ENCODE measurements at places on chromosomes 11 and 22. TPM values are rescaled to one million over a fixed set of nuclear protein-coding genes. Genes with fewer than 3 reads are reported as not detected.

The MS4A6E gene
- not detected for total RNA-seq

The OR4C3 gene
- not detected for total RNA-seq

The DEPDC7 gene
- 5.8 TPM for total RNA-seq

The TREH gene
- not detected for total RNA-seq

The RRM1 gene
- 116 TPM for total RNA-seq

The MPPED2 gene
- total RNA-seq: 0.12 TPM

The C11orf52 gene
- total RNA-seq: 1.1 TPM

The RFPL3 gene
- total RNA-seq: not detected

The PLEKHA7 gene
- total RNA-seq: 0.31 TPM

The SPTBN2 gene
- 1.2 TPM for total RNA-seq

The APOBEC3A gene
- total RNA-seq: not detected

The FREY1 gene
- 0.44 TPM for total RNA-seq

The MIOX gene
- total RNA-seq: not detected

The NRXN2 gene
- total RNA-seq: 30.3 TPM

The FOLH1 gene
- 0.62 TPM for total RNA-seq

The SLC22A6 gene
- not detected for total RNA-seq

Data from aortic smooth muscle cell (primary cell).